Stimulated activated CD8-positive, alpha-beta memory T cell treated with anti-CD3 and anti-CD28 coated beads, Interleukin-4, amount 100 ng/mL, for 1 hour (primary cell): ENCODE measurements at places on chromosomes 11 and 22.

GRCh38 chr11:115606498-115607220, 102.4 kb upstream of the CADM1 start:
- no peak for DNase-seq

DNA sequence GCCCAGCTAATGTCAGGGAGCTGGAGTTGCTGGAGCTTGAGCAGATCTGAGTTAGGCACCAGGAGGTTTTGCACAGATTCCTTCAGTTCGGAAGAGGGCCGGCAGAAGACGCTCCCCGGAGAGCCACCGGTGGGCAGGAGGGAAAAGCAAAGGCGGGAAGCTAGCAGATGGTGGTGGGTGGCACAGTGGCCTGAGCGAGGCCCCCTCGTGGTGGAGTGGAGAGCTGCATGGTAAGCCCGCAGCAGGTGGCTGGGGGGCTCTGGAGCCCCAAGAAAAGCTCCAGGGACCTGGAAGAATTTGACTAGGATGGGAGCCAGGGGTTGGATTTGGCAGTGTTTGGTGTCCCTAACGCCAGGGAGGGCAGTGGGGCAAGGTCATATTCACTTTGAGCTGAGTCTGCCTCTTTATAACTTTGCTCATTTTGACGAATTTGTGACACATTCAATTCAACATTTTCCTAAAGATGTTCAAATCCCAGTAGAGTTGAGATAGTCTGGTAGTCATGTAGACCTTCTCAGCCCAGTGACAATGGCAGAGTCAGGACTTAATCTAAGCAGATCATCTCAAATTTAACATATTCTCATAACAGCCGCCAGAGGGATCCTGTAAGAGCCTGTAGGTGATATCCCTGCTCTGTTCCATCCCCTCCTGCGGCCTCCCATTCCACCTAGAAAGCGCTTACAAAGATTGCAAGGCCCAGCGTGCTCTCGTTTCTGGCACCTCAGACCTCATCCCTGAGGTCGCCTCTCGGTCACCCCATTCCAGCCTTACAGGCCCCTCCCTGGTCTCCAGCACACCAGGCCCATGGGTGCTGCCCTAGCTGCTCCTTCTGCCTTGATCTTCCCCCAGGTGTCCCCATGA, 57.9 kb downstream of the TRIM29 start:
- DNase-seq: peak; percentile 3

- no peak for DNase-seq
Measured at GRCh38 chr11:11384829-11385228, 31.8 kb upstream of the CSNK2A3 start.

DNA sequence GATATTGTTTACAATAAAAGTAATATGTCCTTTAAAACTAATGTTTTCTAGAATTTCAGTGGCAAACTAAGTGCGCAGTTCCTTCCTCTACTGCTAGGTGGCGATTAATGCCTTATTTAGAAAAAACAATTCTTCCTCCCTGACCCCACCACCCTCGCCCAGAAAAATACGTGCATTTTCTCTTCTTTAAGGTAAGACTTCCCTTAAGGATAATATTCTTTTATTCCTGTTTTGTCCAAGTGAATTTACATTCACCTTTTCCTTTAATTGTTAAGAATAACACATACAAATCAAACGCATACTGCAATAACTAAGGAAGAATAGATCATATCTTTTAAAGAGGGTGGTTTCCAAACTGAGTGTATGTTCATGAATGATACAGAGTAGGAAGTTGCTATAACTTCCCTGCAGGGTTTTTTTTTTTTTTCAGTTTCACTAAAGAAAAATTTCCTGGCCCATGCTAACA, 17.0 kb upstream of the PSMA1 start:
- no peak for DNase-seq

- DNase-seq: no peak
Measured at GRCh38 chr11:130023204-130023603, 20.6 kb upstream of the PRDM10 start.

GRCh38 chr11:120622189-120622875, 110.8 kb downstream of the GRIK4 start:
- DNase-seq: no peak

- DNase-seq: no peak
Measured at GRCh38 chr22:39958949-39959639, 1.1 kb upstream of the TMA7B start.

DNA sequence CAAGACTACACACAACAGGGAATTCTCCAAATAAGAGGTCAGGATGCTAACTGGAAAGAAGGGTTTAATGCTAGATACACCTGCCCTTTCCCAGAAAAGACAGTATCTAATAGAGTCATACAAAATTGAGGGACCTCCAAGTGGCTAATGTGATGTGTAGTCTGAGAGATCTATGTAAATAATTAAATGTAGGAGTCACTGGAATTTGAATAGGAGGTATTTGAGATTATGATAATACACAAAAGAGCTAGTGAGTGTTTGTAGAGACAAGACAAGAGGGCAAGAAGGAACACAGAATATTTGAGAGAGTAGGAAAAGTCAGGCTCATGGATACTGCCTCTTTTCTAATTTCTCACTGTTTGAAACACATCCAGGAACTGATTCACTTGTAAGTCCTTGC, 15.5 kb upstream of the INSC start:
- no peak for DNase-seq

DNA sequence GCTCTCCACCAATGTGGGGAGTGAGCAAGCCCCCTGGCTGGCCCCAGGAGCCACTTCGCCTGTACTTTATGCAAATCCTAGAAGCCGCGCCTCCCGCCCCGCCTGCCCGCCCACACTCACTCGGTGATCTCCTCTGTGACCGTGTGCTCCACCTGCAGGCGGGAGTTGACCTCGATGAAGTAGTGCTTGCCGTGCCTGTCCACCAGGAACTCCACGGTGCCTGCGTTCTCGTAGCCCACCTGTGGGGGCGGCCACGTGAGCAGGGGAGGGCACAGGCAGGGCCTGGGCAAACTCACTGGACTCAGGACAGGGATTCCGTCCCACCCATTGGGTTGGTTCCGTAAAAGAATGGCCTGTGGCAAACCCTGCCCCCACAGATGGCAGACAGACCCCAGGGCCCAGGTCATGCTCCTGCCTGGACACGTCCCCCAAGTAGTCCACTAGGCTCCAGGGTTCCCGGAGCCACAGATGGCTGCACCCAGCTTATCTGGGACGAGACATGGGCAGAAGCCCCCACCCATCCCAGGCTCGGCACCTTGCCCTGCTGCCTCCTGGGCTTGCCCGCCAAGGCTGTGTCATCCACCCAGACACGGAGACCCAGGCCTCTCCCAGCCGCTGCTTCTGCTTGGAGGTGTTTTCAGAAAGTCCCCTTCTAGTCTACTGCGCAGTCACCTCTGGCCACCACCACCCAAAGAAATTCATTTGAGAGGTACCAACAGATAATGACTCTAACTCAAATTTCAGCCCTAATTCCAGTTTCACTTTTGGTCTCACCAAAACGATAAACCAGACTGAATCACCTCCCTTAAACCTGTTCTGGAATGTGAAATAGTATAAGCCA, 12.1 kb downstream of the LRFN4 start:
- DNase-seq: peak; percentile 61

DNA sequence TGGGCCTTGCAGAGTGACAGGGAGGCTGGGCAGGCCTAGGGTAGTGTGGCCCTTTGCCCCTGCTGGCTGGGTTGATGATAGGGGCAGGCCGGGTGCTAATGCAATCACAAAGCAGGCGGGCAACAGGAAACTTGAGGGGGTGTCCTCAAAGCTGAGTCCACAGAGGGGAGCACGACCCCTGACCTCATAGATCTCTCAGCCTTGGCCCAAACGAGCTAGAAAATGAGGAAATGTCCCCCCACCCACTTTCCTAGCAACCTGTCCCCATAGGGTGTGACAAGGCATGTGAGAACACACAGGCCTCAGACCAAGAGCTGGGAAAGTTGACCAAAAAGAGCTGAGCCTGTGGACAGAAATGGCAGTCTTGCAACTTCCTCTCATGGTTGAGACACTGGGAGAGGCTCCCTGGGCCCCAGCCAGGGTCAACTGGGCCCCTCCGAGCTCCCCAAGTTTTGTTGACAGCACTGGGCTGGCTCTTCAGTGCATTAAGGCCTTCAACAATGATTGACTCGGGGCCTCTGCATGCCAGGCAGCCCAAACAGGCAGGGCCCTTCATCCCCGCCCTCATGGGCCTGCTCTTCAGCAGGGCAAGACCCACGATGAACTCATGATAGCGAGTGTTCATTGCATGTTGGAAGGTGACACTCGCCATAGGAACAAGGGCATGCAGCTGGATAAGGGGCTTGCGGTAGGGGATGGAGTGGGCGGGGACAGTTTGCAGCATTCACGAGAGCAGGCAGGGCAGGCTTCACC, 9.8 kb upstream of the SPI1 start:
- DNase-seq: no peak

DNA sequence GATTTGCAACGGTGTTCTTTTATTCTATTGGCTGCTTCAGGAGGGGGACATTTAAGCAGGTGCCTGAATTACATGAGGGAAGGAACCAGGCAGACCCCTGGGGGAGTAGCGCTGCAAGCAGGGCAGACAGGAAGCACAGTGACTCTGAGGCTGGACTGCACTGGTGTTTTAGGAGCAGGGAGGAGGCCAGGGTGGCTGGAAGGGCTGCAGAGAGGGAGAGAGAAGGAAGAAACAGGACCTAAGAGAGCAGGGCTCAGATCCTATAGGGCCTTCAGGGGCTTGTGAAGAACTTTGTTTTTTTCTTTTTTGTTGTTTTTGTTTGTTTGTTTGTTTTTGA, 62.5 kb upstream of the SORL1-AS1 start:
- no peak for DNase-seq

- peak; percentile 45 for DNase-seq
Measured at GRCh38 chr11:66371627-66372415, at the start of gene SLC29A2. SLC29A2 (minus strand) TSS chr11:66371760; CDS start chr11:66371591, 169 bp downstream.

DNA sequence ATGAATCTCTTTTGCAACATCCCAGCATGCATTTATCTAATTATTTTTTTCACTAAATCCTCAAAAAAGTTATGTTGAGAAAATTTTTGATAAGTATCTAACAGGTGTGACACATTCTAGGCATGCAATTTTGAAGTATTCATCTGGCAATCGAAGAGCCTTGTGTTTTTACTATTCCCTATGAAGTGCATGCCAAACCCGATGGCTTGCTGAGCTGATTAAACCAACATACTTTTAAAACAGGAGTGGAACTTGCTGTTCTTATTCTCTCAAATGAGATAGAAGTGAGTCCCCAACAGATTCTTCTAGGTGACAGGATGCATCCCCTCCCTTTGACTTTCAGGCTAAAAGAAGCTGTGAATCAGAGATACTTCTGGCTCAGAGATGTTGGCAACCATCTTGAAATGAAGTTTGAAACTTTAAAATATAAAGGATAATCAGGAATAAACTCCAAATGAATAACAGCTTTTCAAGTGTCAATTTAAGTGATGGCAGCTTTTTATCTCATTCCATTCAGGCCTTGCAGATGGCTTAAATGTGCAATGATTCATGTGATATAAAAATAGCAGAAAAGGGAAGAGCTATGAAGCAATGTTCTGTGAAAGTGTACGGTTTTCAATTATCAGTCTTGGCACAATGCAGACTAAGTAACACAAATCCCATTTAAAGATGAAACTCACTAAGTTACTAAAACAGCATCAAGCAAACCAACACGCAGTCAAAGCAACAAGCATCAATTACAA, 67.7 kb downstream of the APOL5 start:
- no peak for DNase-seq

- no peak for DNase-seq
Measured at GRCh38 chr11:69899957-69900821, 81.0 kb upstream of the FGF3 start.

DNA sequence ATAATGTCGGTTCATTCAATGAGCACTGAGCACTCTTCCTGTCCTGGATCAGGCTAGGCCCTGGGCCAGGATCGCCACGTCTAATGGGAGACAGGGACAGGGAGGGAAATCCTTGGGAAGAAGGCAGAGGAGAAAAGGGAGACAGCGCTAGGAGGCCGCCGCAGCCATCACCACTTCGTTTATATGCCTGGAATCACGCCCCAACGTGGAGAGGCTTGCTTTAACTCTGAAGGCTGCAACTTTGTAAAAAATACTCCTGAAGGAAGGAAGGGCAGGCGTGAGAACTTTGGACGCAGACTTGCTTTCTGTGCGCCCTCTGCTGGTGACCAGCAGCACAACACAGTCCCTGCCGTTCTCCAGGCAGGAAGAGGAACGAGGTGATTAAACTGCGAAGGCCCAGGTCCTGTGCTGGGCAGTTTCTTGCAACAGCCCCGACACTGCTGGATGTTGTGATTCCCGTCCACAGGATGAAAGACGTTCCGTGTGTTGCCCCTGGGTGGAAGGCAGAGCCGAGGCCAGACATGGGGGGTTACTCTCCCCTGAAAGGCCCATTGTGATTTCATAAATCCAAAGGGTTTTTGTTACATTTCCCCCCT, 22.1 kb downstream of the RIBC2 start:
- DNase-seq: peak; percentile 65

- DNase-seq: no peak
Measured at GRCh38 chr22:49091451-49091850, 736.2 kb downstream of the BRD1 start.

- DNase-seq: no peak
Measured at GRCh38 chr11:65866509-65867283, 5.9 kb downstream of the EFEMP2 start.

- DNase-seq: peak; percentile 28
Measured at GRCh38 chr11:83194281-83195142, 1.0 kb downstream of the ANKRD42 start.

- DNase-seq: no peak
Measured at GRCh38 chr22:30863081-30863833, 105.3 kb downstream of the MORC2 start.

DNA sequence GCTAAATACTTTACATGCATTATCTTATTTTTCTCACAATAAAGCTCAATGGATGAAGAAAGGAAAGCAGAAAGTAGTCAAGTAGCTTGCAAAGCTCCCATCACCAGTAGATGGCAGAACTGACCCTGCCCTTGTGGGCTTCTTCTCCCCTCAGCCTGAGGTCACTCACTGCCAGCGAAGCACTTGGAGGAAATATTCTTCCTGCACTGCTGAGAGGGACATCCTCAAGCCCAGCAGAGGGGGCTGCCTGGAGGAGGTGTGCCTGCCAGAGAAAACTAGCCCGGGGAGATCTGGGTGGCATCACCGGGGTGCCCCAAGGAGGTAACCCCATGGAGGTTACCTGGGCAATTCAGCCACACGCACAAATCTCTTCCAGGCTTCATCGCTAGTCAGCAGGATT, 6.6 kb downstream of the APOL4 start:
- no peak for DNase-seq

- no peak for DNase-seq
Measured at GRCh38 chr11:35239471-35240075, 100.6 kb downstream of the CD44 start.

DNA sequence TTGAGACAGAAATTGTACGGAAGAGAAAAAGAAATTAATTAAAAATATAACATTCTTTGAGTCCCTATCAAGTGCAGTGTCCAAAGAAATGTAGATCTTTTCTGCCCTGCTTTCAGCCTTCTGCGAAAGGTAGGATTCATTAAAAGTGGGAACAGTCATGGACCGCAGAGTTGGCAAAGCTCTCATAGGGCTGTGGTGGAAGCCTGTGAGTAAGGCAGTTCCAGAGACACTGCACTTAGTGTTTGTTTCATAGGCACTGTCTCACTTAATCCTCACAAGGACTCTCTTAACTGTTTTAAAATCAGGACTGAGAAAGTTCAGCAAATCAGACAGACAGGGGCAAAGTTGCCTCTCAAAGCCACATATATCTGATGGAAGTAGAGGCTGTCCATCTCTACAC, 5.5 kb downstream of the MRGPRX2 start:
- no peak for DNase-seq
